Kidney (tissue), 22 donors: ENCODE measurements at places on chromosomes 1 and 21. TPM values are rescaled to one million over a fixed set of nuclear protein-coding genes. Genes with fewer than 3 reads are reported as not detected.

The LCE1C gene
- not detected for polyA plus RNA-seq

The OR2T29 gene
- polyA plus RNA-seq: not detected

DNA sequence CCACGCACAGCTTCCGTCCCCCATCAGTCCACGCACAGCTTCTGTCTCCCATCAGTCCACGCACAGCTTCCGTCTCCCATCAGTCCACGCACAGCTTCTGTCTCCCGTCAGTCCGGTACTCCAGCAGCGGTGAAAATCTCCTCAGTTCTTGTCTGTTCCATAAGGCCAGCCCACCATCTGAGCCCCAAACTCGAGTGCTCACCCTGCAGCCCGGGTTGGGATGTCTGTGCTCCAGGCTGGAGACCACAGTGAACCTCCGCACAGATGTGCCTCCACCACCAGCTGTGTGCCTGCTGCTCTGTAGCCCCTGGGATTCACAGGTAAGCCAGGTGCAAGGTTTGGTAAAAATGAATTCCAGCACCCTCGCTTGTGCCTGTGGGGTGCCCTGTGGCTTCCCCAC, 258.6 kb downstream of the NPHP4 start:
- H3K36me3 ChIP-seq: no peaks in the 10 kb centered on the region
- no peak for DNase-seq
- no peaks in the 10 kb centered on the region for H3K4me1 ChIP-seq
- H3K4me3 ChIP-seq: no peak overlapping the region
- H3K27ac ChIP-seq: no peak overlapping the region

DNA sequence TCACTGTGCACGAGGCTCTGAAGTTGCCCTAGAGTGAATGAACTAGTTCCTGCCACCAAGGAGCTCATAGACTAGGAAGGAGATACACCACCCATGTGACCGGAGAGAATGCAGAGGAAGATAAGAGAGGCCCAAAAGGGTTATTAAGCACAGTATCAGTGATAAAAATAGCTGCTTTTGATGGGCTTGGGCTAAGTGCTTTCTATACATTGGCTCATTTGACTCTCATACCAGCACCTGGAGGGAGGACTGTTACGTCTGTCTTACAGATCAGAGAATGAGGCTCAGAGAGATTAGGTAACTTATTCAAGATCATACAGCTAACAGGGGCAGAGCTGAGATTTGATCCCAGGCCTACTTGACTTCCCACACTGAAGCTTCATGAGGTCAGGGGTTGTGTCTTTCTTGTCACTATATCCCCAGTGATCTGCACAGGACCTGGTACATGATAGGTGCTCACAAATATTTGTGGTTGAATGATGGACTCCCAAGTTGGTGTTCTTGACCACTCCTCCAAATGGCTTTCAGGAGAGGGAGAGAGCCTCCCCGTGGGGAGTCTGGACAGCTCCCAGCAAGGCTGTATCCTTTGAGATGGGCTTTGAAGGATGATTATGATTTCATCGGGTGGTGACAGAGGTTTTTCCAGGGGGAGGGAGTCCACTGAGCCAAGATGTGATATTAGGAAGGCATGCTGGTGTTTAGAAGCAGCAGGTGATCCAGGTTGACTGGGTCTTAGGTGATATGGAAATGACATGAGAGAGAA, 14.4 kb downstream of the PPFIA4 start:
- H3K27ac ChIP-seq: no peak overlapping the region
- DNase-seq: no peak
- H3K4me3 ChIP-seq: no peak overlapping the region

- peaks cover 2% of the 10 kb centered on the region for H3K27me3 ChIP-seq
- DNase-seq: peak; percentile 92
- H3K36me3 ChIP-seq: no peaks in the 10 kb centered on the region
- H3K27ac ChIP-seq: peak overlapping the region; percentile 52
Observed at GRCh38 chr1:31548907-31549808, 27.2 kb upstream of the TINAGL1 start.
